ENCODE measurements at places on chromosomes 2 and 18. TPM values are rescaled to one million over a fixed set of nuclear protein-coding genes. Genes with fewer than 3 reads are reported as not detected.
A peak's percentile ranks its signal among the peaks of the same experiment; 100 is the strongest.

Gene UGT1A4
- not detected for total RNA-seq

Gene PRKAG3
- total RNA-seq, result not detected

DNA sequence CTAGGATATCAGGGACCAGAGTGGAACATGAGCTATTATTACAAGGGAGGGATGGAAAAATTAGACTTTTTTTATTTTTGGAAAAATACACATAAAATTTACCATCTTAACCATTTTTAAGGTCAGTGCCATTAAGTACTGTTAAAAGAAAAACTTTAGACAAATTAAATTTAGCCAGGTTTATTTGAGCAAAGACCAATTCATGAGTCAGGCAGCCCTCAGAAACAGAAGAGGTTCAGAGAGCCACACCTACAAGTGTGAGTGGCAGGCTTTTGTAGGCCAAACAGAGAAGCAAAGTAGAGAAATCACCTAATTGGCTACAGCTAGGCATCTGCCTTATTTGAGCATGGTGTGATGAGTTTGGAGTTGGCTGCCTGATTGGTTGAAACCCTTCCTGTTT, 301.3 kb upstream of the RAB12 start:
- H3K4me3 ChIP-seq, result no peak overlapping the region
- H3K36me3 ChIP-seq, result no peaks in the 10 kb centered on the region
- no peak overlapping the region for H3K27ac ChIP-seq
- H3K4me1 ChIP-seq, result no peaks in the 10 kb centered on the region

Gene POTEI
- not detected for total RNA-seq

Gene CNTNAP5
- 1.4 TPM for total RNA-seq

Gene BOK
- total RNA-seq, result 22.9 TPM

Gene LBX2
- not detected for total RNA-seq

Gene KCNS3
- 12.6 TPM for total RNA-seq

- peak overlapping the region; percentile 14 for H3K4me3 ChIP-seq
- H3K4me1 ChIP-seq, result peaks cover 9% of the 10 kb centered on the region
- peak overlapping the region; percentile 98 for H3K27ac ChIP-seq
- H3K36me3 ChIP-seq, result no peaks in the 10 kb centered on the region
Observed at GRCh38 chr18:57792631-57793301, 10.3 kb downstream of the ATP8B1 start.

DNA sequence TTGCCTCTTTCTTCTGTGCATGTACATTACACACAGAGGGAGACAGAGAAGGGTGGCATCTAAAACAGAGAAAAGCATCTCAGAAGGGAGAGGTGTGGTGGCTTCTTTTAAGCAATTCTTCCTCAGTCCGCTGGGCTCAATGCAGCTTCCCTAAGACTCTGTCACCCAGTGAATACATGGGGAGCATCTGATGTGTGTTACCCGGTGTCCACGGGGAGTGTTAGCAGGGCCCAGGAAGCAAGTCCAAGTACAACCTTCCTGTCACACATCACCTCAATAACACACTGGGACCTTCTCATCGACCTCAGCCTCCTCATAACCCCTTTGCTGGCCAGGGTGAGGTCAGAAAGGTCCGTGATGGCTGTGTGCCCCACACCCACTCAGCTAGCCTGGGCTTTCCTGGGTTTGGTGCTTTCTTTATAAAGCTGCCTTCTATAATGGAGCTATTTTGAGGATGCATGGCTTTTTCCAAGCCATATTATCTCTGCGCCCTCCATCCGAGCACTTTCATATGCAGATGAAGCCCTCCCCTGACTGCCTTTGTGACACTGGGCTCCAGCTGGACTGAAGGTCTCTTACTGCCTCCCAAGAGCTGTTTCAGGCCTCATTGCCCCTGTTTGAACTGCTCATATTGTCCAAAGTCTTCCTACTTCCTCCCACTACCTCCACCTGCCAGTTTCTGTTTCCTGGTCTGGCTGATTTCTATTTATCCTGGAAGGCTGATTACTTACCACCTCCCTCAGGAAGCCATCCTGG, 21.4 kb downstream of the TNFRSF11A start:
- H3K4me3 ChIP-seq, result no peak overlapping the region
- no peak overlapping the region for H3K27ac ChIP-seq
- no peaks in the 10 kb centered on the region for H3K27me3 ChIP-seq

DNA sequence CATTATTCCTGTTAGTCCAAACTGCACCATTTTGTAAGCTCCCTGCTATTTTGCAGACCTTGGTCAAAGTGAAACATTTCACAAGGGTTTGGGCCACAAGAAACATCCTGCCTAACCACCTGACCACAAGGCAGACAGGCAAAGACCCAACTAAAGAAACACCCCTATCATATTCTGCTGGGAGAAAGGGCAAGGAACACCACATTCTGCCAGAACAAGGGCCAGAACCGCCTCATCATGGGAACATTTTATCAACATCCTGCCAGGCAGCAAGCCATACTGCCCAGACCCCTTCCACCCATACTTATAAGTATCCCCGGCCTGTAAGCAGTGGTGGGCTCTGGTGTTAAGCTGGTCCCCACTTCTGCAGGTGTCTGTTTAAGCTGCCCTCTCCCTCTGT, 12.0 kb upstream of the RAB31 start:
- no peaks in the 10 kb centered on the region for H3K27me3 ChIP-seq
- no peak for DNase-seq
- no peak overlapping the region for H3K4me3 ChIP-seq

Gene MXD1
- 11.3 TPM for total RNA-seq

- H3K27ac ChIP-seq, result no peak overlapping the region
- no peak overlapping the region for H3K4me3 ChIP-seq
- peak; percentile 22 for DNase-seq
- H3K36me3 ChIP-seq, result no peaks in the 10 kb centered on the region
- H3K27me3 ChIP-seq, result no peaks in the 10 kb centered on the region
Observed at GRCh38 chr2:227817850-227818674, 4.4 kb downstream of the CCL20 start.

Gene GYPC
- total RNA-seq, result 75.0 TPM

- no peaks in the 10 kb centered on the region for H3K36me3 ChIP-seq
- no peak overlapping the region for H3K27ac ChIP-seq
- H3K27me3 ChIP-seq, result no peaks in the 10 kb centered on the region
- H3K4me3 ChIP-seq, result no peak overlapping the region
- H3K4me1 ChIP-seq, result no peaks in the 10 kb centered on the region
Observed at GRCh38 chr2:241659150-241659739, 21.8 kb downstream of the ATG4B start.

GRCh38 chr2:236659758-236660150, 90.1 kb downstream of the ACKR3 start:
- H3K4me3 ChIP-seq, result no peak overlapping the region
- no peak overlapping the region for H3K27ac ChIP-seq
- no peaks in the 10 kb centered on the region for H3K4me1 ChIP-seq
- DNase-seq, result peak; percentile 53

Gene NAT8
- total RNA-seq, result not detected

Gene PPP1CB
- 610 TPM for total RNA-seq

Gene CDC42EP3
- total RNA-seq, result 24.7 TPM

- no peak overlapping the region for H3K4me3 ChIP-seq
- no peak for DNase-seq
- H3K4me1 ChIP-seq, result peaks cover 9% of the 10 kb centered on the region
- H3K36me3 ChIP-seq, result no peaks in the 10 kb centered on the region
Observed at GRCh38 chr2:43111788-43112554, 114.4 kb downstream of the ZFP36L2 start.

DNA sequence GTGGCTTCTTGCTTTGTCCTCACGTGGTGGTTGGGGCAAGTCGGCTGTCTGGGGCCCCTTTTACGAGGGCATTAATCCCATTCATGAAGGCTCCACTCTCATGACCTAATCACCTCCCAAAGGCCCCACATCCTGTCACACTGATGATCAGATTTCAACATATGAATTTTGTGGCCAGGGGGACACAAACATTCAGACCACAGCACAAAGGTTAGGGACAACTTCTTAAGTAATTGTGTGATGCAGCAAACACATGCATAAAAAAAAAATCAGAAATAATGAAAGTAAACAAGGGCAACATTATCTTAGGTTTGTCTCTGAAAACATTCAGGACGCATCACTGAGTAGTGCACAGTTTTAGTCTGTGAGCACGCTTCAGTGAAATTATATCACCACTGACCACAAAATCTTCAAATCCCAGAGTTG, 54.2 kb upstream of the FRZB start:
- H3K4me3 ChIP-seq, result no peak overlapping the region
- no peak overlapping the region for H3K27ac ChIP-seq
- H3K27me3 ChIP-seq, result no peaks in the 10 kb centered on the region
- H3K4me1 ChIP-seq, result no peaks in the 10 kb centered on the region

GRCh38 chr2:62688771-62689170, 16.7 kb upstream of the EHBP1 start:
- no peaks in the 10 kb centered on the region for H3K27me3 ChIP-seq
- H3K4me3 ChIP-seq, result no peak overlapping the region
- H3K4me1 ChIP-seq, result no peaks in the 10 kb centered on the region
- no peaks in the 10 kb centered on the region for H3K36me3 ChIP-seq
- no peak for DNase-seq

DNA sequence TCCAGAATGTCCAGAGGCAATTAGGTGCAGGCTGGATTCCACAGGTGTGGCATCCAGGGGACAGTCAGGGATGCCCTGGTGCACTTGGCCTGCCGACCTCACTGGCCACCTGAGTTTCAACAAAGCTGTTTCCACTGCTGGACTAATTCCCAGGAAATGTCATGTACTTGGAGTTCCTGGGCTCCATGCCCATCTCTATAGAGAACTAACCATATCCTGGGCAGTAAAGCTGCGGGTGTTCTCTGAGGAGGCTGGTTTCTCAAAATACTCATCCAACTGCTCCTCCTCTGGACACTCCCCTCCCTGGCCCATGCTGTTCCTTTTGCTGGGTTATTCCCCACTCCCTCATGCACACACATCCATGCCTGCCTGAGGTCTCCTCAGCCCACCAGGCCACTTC, 161.9 kb upstream of the SKOR2 start:
- no peaks in the 10 kb centered on the region for H3K27me3 ChIP-seq
- no peak overlapping the region for H3K27ac ChIP-seq
- H3K4me3 ChIP-seq, result no peak overlapping the region
- H3K4me1 ChIP-seq, result no peaks in the 10 kb centered on the region
- H3K36me3 ChIP-seq, result no peaks in the 10 kb centered on the region

DNA sequence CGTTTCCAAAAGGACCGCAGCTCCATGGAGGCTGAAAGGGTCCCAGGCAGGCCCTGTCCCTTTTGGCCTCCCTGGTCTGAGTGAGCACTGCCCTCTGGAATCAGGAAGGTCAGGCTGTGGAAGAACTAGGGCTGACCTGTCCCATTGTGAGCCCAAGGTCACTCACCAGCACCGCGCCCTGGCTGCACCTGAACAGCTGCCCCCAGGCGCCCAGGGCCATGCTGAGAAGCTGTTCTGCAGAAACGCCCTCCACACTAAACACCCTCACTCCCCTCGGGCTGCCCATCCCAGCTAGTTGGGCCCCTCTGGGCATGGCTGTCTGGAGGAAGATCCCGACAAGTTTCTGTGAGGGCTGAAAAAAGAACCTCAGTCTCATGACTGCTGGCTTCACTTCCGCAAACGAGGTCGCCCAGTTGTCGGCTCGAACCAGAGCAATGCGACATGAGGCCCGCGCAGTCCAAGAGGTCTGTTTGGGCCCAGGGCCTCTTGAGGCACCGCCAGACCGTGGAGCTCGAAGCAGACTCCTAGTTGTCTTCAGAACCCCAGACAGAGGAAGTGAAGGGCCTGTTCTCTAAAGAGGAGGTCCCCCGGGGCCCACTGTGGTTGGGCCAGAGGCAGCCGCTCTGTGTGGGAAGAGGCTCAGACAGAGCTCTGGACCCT, 64.4 kb downstream of the INPP5D start:
- no peak overlapping the region for H3K27ac ChIP-seq
- H3K27me3 ChIP-seq, result no peaks in the 10 kb centered on the region
- H3K36me3 ChIP-seq, result no peaks in the 10 kb centered on the region
- H3K4me3 ChIP-seq, result no peak overlapping the region
- no peak for DNase-seq

DNA sequence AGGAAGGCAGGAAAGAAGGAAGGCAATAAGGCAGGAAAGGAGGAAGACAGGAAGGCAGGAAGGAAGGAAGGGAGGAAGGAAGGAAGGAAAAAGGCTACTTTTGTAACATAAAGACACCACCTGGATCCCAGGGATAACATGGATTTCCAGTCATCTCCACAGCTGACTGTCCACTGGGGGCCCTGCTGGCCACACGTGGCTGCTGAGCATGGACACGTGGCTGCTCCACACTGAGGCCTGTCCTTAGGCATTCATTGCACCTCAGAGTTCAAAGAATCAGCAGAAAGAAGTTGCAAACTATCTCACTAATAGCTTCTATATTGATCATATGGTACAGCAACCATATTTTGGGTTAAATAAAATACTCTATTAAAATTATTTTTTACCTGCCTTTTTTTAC, 130.2 kb upstream of the SALL3 start:
- no peak for DNase-seq
- H3K27ac ChIP-seq, result no peak overlapping the region
- no peaks in the 10 kb centered on the region for H3K27me3 ChIP-seq

GRCh38 chr2:88765154-88765888, 73.8 kb downstream of the RPIA start:
- H3K4me3 ChIP-seq, result no peak overlapping the region
- H3K4me1 ChIP-seq, result no peaks in the 10 kb centered on the region
- no peaks in the 10 kb centered on the region for H3K27me3 ChIP-seq

DNA sequence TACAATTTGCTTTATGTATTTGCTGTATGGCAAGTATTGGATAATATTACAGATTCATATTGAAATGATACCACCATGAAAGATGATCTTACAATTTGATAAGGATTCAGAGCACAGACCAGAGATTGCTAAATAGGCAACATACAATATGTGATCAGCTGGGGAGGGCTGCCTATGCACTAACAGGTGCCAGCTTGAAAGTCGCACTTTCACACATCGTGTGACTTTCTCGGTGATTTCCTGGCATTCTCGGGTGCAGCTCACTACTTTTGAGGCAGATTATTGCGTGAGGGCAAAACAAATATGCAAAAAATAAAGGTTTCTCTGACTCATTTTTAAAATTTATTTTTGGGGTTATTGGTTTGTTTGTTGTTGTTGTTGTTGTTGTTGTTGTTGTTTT, 36.0 kb downstream of the RBMS1 start:
- no peak overlapping the region for H3K27ac ChIP-seq
- DNase-seq, result no peak
- H3K4me3 ChIP-seq, result no peak overlapping the region
- no peaks in the 10 kb centered on the region for H3K27me3 ChIP-seq

GRCh38 chr2:105294844-105295481, 34.6 kb downstream of the TGFBRAP1 start:
- H3K27me3 ChIP-seq, result no peaks in the 10 kb centered on the region
- DNase-seq, result no peak
- H3K4me3 ChIP-seq, result no peak overlapping the region

DNA sequence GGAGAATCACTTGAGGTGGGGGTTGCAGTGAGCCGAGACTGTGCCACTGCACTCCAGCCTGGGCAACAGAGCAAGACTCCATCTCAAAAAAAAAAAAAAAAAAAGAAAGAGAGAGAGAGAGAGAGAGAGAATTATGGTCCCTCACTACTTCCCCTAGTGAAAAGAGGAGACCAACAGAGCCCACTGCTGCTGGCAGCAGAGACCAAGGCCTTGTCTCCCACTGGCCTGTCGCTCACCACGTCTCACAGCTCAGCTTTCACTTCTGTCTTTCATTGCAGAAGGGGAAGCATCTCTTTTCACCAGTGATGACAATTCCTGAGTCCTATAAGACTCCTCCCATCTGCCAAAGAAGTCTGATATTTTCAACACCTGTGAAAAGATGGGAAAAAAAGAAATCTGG, 81.3 kb downstream of the CLHC1 start:
- no peaks in the 10 kb centered on the region for H3K27me3 ChIP-seq
- DNase-seq, result no peak
- peaks cover 12% of the 10 kb centered on the region for H3K4me1 ChIP-seq

Measured in uterus (tissue), 4 donors.